ENCODE measurements at places on chromosomes 13 and 19.

DNA sequence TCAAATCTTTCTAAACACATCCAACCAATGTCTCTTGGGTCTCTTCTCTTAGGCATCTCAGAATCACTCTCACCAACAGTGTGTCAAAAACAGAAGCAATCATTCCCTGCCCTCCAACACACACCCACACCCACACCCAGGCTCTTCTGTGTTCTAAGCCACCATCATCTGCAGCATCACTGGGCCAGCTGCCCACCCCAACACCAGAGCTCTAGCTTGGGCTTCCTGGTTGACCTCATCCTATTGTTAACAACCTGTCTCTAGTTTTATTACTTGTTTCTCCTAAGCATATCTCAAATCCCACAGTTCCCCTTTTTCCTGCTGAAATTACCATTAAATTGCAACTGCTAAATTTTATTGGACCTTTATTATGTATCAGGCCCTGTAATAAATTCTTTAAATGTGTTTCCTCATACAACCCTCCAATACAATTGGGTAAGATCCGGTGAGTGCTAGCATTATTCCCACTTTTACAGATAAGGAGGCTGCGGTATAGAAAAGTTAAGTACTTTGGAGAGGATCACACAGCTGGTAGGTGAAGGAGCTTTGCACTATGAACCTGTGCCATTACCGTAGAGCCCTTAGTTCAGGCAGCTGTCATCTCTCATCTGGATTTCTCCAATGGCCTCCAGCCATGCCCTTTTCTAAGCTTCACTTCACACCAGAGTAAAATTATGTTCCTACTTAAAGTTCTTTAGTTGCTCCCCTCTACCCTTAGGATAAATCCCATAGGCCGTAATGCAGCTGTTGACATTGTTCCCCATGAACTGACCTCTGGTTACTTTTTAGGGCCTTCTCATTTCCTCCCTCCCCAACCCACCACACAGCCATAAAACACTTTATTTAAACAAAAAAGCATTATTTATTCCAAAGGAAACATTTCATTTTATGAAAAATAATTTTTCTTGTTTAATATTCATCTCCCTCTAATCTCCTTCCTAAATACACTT is 227.7 kb downstream of the B3GLCT start:
- DNase-seq, result no peak

GRCh38 chr13:51249770-51250741 is 27.9 kb downstream of the FAM124A start:
- DNase-seq, result no peak

DNA sequence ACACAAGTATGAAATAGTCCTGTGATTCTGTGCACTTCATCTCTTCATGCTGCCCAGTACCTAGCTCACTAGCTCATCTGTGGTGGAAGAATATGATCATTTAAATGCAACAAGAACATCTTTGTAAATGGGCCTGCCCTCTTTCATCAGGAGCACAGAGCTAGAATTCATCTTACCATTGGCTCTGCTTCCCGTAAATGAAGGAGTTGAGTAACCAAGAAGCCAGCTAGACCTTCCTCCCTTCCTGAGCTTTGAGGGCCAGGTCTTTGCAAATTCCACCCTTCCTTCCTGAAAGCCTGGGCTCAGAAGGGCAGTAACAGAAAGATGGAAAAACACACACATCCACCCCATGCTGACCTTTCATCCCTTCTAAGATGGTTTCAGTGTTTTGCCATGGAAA is 82.0 kb downstream of the FRY start:
- no peak for DNase-seq

GRCh38 chr19:45363861-45364459 is 6.4 kb downstream of the ERCC2 start:
- DNase-seq, result no peak

DNA sequence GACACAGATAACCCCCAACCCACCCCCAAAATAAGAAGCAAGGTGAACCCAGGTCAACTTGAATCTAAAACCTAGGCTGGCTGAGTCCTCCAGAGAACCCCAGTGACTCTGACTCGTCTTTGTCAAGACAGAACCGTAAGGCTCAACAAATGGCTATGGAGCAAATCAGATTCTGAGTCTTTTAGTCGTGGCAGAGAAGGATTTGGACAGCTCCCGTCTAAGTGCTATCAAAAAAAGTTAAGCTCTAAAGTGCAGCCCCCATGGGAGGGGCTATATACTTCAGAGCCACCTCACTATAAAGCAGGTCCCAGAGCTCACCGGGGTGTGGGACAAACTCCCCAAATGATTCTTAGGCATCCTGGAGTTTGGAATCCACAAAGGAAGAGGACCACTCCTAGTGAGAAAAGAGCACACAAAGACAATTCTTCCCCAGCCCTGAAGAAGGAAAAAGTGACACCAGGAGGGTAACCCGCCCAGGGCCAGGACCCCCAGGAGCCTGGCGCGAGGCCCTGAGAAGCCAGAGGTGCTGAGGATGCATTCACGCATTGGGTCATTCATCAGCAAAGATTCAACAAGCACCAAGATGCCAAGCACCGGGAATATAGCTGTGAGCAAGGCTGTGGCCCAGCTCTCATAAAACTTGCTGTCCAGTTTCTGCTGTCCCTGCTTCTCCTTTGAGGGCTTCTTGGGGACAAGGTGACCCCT is 25.4 kb upstream of the C13orf42 start:
- no peak for DNase-seq

GRCh38 chr19:48818234-48818820 is 7.5 kb upstream of the BCAT2 start:
- no peak for DNase-seq

DNA sequence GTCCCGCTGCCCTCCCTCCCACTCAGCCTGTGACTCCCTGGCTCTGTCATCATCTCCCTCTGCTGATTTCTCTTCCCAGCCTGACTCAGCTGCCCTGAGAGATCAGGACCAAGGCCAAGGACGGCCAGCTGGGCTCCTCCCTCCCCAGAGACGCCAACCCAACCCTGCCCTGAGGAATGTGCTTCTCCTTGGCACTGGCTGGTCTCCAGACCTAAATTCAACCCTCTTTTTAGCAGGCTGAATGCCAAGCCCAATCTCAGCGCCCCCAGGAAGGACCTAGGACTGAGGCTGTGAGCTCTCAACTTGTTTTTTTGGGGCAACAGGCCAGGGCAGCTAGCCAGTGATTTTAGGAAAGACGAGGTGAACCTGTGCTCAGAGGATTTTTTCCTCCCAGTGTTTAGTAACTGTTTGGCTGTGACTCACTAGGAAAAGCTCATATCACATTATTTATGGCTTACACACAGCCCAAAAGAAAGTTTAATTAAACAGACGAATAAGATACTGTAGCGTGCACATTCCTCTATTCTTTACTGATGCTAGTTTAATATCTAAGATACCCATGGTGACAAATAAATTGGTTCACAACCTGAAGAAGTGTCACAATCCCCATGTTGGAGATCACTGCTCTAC is 7.4 kb upstream of the IGFL1 start:
- peak; percentile 70 for DNase-seq

DNA sequence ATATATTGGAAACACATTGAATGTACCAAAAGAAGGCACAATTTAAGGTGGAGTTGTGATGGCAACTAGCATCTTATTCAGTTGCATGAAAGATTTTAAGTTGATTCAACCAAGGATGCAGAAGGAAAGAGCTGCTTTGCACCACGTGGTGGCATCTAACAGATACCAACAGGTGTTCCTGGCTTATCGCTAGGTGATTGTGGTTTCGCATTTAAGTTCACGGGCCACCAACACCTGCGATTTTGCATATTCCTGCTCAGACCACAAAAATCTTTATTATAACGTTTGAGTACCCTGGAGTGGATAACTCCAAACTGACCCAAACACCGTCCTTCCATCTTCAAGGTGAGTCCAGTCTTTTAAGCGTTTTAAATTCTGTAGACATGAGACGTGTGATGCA is 45.3 kb downstream of the RGCC start:
- no peak for DNase-seq

- DNase-seq, result peak; percentile 42
Measured at GRCh38 chr19:29054886-29055675, 157.9 kb downstream of the UQCRFS1 start.

GRCh38 chr13:95745752-95746151 is 68.8 kb downstream of the DNAJC3 start:
- no peak for DNase-seq

DNA sequence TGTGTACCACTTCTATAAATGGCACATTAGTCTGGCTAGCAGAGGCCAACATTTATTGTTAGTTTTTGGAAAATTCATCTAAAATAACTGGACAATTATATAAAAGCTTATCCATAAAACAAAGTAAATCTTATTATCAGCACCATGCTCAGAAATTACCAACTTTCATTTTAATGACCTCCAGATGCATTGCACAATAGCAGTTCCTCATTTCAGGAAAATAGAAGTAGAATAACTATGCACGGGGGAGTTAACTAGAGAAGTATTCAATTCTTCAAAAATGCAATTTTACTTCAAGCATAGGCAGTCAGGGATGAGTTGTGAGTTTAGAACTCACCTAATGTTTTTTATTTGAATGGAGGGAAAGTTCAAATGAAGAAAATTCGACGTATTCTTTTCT is 1023.5 kb downstream of the PCDH17 start:
- no peak for DNase-seq

- DNase-seq, result no peak
Measured at GRCh38 chr19:55339889-55340783, 460 bp downstream of the KMT5C start.

GRCh38 chr19:27974082-27974513 is 1238.9 kb downstream of the UQCRFS1 start:
- DNase-seq, result peak; percentile 67

DNA sequence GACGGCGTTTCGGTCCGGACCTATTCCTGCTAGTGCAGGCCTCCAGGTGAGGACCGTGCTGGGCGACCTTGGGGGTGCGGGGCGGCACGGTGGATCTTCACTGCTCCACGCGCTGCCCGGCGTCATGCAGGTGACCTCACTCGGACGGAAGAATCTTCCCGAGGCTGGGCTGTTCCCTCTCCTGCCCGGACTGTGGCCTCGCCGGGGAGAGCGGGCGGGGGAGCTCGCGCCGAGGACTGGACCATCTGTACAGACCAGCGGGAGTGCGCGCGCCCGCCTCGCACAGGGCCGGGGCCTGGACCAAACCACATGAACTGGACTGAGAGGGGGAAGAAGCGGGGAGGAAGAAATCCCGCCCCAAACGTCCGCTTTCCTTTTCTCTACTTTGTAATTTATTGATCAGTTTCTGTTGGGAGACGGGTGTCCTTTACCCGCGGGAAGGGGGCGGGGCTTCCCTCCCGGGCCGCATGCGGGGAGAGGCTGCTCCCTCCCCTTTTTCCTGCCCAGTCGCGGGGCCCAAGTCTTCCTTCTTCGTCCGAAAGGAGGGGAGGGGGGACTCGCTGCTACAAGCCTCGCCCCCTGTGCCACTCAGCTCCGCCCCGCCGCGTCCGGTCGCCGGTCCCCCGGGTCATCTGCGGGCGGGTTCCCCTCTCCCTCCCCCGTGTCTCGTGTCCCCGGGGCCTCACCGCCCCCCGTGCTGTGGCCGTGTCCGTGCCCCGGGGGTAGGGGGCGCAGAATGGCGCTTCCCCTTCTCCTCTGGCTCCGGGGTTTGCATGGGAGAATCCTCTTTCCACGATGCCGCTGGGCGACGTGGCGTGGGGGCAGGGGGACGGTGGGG is 4.9 kb downstream of the HRC start:
- peak; percentile 49 for DNase-seq

GRCh38 chr13:39349391-39349960 is 253.5 kb downstream of the LHFPL6 start:
- no peak for DNase-seq

- DNase-seq, result no peak
Measured at GRCh38 chr13:98289339-98289945, 112.4 kb upstream of the RNF113B start.

GRCh38 chr13:98997738-98998641 is 20.1 kb upstream of the DOCK9 start:
- no peak for DNase-seq

DNA sequence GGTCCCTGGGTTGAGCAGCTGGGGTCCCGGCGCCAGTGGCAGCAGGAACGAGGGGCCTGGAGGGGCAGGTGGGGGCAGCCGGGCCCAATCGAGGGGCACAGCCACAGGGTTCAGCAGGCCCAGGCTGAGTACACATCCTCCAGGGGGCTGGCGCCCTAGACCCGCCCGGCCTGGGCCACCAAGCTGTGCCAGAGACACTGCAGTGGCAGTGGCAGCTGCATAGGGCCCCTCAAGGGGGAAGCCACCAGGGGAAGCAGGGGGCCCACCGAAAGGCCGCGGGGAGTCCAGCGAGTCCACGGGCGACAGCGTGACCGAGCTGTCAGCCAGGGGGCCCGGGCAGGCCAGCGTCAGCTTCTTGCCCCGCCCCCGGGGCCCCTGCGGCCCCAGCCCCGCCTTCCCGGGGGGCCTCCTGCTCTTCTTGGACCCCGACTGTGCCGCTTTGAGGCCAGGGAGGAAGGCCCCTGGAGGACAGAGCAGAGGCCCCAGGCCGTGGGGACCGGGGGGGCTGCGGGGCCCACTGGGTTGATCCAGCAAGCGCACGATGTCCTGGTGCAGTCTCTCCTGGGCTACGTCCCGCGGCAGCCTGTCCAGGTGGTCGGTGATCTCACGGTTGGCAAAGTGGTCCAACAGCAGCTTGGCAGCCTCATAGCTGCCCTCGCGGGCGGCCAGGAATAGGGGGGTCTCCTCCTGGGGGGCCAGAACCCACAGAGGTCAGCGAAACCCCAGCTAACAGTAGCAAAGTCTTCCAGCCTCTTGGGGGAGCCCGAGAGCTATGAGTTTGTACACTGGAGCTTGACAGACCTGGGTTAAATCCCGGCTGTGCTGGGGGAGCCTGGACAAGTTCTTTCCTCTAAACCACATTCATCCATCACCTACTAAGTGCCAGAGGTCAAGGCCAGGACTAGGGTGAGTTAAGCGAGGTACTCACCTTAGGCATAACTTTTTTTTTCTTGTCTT is 39.5 kb downstream of the NOTCH3 start:
- DNase-seq, result no peak

- DNase-seq, result no peak
Measured at GRCh38 chr19:12754465-12755196, 3.0 kb downstream of the BEST2 start.

DNA sequence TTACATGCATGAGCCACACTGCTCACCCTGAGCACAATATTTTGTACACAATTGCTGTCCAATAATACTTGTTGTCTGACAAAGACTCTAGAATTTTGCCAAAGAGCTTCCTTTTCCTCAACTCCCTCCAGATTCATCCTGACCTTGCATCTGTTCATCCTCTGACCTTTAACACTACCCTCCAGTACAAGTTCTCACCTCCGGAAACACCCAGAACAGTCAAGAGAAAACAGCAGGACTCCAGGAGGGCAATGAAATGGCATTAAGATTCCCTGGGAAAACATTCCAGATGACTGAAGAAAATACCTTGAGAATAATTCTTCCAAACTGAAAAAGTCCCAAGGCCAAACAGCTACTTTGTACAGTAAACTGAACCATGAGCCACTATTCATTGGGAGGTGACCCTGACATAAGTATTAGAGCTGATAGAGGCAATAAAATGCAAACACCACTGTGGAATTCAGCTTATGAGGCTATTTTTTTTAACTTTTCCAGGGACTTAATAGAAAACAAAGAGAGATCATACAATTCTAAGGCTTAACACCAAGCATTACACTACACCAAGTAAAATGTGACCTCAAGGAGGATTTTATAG is 15.7 kb upstream of the COG3 start:
- no peak for DNase-seq

- DNase-seq, result no peak
Measured at GRCh38 chr19:10305139-10305806, 4.3 kb downstream of the ZGLP1 start.
